Activated CD4-positive, alpha-beta T cell treated with anti-CD3 and anti-CD28 coated beads for 24 hours (primary cell): ENCODE measurements at places on chromosomes 7 and 10.

DNA sequence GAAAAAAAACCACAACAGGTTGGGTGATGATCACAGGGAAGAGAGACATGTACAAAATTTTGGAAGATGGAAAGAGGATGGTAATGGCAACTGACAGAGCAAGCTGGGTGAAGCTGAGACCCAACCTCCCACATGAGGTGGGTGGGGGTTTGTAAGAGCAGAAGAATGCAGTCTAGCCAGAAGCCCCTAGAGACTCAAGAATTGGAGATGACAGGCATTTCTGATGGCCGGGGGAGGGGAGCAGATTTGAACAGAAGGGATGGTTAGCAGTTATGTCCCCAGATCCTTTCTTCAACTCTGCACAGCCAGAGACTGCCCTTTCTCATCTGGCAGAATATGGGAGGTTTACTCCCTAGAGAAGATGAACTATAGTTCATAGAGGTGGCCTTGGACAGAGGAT is 208.0 kb downstream of the GALNT17 start:
- DNase-seq, result no peak

DNA sequence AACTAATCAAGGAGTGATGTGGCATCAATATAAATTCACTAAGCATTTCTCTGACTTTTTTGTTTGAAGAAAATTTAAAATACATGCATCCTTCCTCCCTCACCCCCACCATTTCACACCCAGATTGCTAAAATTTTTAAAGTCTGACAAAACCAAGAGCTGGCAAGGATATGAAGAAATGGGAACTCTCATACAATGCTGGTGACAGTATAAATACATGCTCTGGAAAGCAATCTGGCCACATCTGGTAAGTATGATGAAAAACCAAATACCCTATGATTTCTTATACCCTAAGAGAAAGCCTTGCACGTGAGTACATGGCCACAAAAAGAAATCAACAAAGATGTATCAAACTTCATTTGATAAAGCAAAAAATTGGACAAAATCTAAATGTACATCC is 31.2 kb downstream of the P4HA1 start:
- no peak for DNase-seq

DNA sequence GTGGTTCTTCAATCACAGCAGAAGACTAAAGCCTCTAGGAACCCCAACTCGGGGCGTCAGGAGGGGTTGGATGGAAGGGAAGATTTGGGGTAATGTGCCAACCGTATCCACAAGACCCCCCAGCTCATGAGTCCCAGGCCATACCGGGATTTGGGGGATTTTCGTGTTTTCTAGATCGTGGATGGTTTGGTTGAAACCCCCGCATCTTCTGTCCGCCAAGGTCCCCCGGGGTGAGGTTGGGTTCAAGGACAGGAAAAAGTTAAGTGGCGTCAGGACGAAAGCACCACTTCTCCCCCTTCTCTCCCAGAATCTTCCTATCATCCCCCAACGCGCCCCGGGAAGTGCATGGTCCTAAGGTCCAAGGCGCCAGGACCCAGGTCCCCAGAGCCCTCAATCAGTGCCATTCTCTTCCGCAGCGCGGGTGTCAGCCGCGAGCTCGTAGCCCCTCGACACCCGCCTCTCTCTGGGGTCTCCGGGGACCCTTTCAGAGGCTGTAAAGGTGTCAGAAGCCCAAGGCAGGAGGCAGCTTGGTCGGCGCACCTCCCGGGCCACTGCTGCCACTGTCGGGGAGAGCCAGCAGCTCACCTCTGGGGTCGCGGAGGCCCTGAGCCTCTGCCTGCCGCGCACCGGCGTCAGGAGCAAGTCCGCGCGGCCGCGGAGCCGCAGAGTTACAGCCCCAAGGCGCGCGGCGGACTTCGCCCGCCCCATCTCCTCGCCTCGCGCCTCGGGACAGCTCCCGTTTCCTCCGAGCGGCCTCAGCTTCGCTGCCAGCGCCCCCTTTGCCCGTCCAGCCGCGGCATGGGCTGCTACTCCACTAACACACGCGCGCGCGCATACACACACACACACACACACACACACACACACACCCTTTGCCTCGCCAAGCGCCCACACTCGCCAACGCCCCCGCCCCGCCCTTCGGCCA is 1.5 kb downstream of the MKX start:
- DNase-seq, result no peak

GRCh38 chr7:105745681-105746330 is 130.6 kb downstream of the ATXN7L1 start:
- DNase-seq, result no peak

GRCh38 chr10:5553400-5554170 is 28.8 kb downstream of the CALML3 start:
- no peak for DNase-seq

DNA sequence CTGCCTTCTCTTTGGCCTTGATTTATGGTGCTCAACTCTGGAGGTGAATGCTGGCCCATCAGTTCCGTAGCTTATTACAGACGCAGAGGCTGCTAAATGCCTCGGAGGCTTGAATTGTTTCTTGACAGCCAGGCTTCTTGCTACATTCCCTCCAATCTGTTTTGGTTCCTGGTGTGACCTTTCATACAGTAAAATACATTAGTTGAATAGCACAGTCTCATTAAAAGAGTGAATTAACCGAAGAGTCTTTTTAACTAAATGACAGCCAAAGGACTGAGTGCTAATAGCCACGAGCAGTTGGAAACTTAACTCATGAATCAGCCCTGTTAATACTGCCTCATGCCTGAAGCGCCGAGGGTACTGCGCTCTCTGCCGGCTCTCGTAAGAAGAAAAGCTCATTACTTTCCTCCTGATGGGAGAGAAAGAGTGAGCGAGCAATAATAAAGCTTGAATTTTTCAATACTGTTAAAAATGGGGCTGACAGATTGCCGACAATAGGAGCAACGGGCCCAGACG is 236.4 kb upstream of the GPR26 start:
- DNase-seq, result no peak

DNA sequence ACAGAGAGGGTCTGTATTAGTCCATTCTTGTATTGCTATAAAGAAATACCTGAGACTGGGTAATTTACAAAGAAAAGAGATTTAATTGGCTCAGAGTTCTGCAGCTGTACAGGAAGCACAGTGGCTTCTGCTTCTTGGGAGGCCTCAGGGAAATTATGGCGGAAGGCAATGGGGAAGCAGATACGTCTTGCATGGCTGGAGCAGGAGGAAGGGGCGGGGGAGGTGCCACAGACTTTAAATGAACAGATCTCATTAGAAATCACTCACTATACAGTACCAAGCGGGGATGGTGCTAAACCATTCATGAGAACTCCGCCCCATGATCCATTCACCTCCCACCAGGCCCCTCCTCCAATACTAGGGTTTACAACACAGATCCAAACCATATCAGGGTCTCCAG is 3.7 kb upstream of the CALU start:
- DNase-seq, result no peak

- DNase-seq, result no peak
These were observed 593 bp upstream of the ADRA2A start for GRCh38 chr10:111076191-111076681.

GRCh38 chr7:107658467-107658866 is 2.2 kb upstream of the SLC26A4 start:
- DNase-seq, result no peak
